Ecto neural progenitor cell (in vitro differentiated cells): ENCODE measurements at places on chromosomes 7 and 10.

- DNase-seq = no peak
These were observed 663.4 kb downstream of the INHBA start for GRCh38 chr7:41039386-41039953.

DNA sequence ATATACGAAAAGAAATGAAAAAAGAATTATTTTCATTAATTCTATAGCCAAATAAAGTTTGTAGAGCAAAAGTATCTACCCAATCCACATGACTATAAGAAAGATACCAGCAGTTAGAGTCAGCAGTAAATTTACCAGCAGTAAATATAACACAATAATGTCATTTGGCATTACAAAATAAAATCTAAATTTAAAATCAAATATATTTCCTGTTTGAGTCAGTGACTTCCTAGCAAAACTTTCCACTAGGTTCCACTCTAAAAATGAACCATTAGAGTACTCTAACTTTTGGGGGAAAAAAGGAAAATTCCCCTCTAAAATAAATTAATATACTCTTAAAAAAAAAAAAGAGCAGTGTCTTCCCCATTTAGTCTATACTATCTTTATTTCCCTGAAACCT lies 144.8 kb downstream of the CPEB3 start:
- DNase-seq = no peak

DNA sequence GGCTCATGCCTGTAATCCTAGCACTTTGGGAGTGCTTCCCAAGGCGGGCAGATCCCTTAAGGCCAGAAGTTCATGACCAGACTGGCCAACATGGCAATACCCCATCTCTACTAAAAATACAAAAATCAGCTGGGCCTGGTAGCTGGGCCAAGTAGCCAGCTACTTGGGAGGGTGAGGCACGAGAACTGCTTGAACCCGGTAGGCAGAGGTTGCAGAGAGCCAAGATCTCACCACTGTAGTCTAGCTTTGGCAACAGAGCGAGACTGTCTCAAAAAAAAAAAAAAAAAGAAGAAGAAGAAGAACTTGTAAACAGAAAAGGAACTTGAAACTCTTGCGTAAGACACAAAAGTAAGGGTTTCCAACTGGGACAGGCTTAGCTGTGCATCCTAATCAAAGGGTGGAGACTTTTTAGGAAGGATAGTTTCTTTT lies 5.6 kb upstream of the IFIT2 start:
- no peak for DNase-seq

DNA sequence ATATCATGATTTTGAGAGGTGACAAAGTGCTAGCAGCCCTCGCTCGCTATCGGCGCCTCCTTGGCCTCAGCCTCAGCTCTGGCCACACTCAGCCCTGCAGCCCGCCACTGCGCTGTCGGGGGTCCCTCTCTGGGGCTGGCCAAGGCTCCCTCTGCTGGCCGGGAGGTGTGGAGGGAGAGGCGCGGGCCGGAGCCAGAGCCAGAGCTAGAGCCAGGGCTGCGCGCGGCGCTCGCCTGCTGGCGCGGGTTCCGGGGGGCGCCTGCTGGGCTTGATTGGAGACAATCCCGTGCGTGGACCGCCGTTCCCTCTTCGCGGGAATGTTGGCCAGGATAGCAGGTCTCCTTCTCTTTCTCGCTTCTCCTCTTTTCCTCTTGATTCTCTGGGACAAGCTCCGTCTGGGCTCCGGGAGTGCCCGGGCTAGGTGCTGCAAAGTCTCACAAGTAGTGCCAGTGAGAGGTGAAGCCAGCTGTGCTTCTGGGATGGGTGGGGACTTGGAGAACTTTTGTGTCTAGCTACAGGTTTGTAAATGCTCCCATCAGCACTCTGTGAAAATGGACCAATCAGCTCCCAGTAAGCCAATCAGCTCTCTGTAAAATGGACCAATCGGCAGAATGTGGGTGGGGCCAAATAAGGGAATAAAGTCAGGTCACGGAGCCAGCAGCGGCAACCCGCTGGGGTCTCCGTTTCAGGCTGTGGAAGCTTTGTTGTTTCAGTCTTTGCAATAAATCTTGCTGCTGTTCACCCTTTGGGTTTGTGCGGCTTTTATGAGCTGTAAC lies 43.4 kb upstream of the ELMO1 start:
- DNase-seq = peak; percentile 91

DNA sequence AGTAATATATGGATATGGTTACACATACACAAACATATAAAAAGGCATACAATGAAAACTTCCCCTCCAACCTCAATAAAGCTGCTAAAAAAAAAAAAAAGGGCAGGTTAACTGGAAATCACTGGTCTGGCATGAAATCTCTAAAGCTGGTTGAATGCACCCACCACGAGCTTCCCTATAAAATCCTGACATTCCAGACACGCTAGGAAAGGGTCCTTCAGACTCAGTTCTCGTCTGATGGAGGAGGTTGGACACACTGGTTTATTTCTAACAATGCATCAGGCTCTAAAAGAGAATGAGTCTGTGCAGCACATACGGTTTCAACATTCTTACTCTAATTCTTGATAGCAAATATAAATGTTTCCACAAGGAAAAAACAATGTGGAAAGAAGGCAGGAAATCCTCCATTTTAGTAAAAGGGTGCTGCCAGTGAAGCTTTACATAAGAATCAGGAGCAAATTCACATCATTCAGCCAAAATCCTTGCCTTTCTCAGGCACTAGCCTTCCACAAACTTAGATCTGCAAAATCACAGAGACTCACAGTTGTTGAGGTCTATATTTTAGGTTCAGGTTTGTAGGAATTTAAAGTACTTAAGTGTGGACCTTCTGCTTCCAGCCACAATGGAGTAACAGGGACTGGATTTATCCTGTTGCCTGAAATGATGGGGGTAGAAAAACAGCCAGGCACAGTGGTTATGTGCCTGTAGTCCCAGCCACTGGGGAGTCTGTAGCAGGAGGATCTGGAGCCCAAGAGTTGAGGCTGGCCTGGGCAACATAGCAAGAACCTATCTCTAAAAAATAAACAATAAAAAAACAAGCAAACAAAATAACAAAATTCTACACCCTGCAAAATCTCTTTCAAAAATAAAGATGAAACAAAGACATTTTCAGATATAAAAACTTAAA lies 73.5 kb downstream of the CYTH3 start:
- no peak for DNase-seq

DNA sequence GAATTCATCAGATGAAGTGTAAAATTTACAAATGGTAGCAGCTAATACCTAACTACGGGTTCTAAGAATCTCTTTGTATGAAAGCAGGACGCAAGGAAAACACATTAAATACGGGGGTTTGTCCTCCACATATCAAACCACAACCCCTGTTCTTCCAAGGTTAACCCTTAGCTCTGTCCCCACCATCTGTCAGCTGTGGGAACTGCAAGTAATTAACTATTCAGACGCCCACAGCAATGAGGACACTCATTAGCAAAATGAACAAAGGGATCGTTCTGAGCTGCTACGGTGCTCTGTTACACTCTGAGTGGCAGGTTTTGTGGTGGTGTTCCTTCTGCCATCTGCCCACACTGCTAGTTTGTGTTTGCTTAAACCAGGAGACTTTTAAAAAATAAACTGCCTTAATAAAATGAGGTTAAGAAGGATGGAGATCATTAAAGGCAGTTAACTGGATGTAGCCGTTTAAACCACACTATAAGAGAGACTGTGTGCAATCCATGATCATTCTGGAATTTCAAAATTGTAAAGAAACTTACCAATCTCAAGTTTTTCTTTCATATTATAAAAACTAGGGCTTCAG lies 51.4 kb downstream of the C10orf67 start:
- no peak for DNase-seq

GRCh38 chr7:22827563-22827962 lies 4.9 kb upstream of the TOMM7 start:
- no peak for DNase-seq

GRCh38 chr10:57962839-57963238 lies 304.9 kb downstream of the IPMK start:
- no peak for DNase-seq

GRCh38 chr10:110852255-110852896 lies 19.4 kb upstream of the PDCD4 start:
- DNase-seq = no peak

DNA sequence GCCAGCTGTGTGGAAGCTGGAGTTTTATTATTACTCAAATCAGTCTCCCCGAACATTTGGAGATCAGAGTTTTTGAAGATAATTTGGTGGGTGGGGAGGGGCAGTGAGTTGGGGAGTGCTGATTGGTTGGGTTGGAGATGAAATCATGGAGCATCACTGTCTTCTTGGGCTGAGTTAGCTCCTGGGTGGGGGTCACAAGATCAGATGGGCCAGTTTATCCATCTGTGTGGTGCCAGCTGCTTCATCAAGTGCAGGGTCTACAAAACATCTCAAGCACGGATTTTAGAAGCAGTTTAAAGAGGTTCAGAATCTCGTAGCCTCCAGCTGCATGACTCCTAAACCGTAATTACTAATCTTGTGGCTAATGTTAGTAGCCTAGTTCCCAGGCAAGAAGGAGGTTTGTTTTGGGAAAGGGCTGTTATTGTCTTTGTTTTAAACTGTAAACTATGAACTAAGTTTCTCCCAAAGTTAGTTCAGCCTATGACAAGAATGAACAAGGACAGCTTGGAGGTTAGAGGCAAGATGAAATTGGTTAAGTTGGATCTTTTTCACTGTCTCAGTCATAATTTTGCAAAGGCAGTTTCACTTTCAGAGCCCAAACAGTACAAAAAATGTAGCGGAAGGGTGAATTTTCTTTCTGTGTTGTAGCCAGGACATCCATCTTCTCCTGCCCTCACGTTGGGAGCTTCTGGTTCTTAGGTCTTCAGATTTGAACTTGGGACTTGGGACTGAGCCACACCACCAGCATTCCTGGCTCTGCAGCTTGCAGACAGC lies 43.1 kb downstream of the KLF6 start:
- DNase-seq = peak; percentile 3

DNA sequence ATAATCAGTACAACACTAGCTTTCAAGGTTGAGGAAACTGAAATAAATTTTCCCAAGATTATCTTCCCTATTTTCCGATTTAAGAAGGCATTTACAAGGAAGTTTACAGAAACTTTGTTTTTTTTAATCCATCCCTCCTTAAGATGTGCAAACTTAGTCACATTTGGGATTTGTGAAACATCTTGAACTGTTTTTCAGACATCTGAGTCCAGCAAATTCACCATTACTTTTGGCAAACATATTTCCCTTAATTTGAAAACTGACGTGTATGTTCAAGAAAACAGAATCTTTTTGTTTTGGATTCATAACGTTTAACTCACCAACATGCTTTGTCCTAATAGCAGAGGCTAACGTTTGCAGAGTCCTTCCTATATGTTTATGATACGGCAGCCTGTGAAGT lies 19.5 kb downstream of the GLI3 start:
- DNase-seq = no peak

DNA sequence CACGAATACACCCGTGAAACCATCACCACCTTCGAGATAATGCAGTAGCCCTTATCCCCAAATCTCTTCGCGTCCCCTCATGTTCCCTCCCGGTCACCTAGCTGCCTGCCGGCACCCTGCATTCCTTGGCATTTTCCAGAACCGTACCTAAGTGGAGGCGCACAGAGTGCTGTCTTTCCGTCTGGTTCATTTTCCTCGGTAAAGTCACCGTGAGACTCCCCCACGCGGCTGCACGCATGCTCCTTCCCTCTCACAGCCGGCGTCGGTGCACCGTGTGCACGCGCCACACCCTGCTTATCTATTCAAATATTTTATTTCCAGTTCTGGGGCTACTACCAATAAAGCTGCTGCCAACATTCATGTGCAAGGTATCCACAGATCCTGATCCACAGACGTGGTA lies 65.5 kb upstream of the NKX6-2 start:
- no peak for DNase-seq

- peak; percentile 52 for DNase-seq
These were observed 101.2 kb upstream of the ZNF746 start for GRCh38 chr7:149598721-149599308.

DNA sequence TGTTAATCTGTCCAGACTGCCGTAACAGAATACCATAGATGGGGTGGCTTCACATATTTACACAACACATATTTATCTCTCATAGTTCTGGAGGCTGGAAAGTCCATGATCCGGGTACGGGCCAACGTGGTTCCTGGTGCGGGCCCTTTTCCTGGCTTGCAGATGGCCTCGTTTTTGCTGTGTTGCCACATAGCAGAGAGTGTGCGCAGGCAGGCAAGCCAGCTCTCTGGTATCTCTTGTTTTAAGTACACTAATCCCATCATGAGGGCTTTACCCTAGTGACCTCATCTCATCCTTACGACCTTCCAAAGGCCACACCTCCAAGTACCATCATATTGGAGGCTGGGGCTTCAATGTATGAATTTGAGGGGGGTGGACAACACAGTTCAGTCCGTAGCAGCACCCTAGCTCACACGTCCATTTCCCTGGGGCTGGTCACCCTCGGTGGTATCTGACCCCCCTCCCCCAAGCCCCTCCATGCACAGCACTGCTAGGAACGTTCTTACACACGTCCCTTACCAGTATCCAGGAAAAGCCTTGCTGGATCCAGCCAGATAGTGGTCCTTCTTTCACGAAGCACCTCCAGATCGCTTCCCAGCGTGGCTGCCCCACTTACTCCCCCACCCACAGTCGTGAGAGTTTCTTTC lies 21.5 kb downstream of the CUX1 start:
- DNase-seq = no peak

DNA sequence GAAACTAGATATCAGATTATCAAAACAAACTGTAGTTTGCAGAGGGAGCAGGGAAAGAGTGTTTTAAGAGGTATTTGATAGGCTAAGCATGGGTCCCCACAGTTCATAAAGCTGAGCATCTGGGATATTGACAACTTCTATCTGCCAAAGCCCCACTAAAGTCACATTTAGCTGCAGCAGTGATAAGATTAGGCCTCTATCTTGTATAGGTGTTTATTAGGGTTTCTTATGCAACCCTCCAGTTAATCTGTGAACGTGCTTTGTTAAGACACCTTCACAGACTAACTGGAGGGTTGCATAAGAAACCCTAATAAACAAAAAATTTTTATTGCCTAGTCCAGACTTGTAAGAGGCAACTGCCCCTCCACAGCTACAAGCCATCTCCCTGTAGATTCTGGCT lies 78.0 kb downstream of the CYP51A1 start:
- no peak for DNase-seq

- no peak for DNase-seq
These were observed 527.3 kb upstream of the GHITM start for GRCh38 chr10:83612050-83612449.

DNA sequence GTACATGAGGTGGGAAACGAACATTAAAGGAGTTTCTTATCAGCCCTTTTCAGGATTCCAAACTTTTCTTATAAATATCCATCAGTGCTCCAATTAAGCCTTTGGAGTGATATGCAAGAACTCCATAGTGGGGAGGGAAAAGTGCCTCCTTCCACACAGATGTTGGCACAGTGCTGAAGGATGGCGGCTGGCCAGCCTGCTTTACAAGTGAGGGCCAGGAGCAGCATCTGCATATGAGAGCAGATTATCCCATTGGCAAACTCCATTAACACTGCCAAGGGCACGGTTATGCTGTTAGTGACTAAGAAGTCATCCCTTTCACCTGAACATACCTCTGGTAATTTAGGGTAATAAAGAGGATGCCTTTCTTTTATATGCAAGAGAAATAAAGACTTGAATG lies 543.1 kb downstream of the CNTNAP2 start:
- no peak for DNase-seq

GRCh38 chr10:76429368-76430060 lies 998.1 kb downstream of the LRMDA start:
- DNase-seq = no peak
